Ammon's horn (tissue), 1 donor: ENCODE measurements at places on chromosomes 6 and 20.

- no peak for DNase-seq
Measured at GRCh38 chr6:126531286-126531685, 191.4 kb downstream of the CENPW start.

DNA sequence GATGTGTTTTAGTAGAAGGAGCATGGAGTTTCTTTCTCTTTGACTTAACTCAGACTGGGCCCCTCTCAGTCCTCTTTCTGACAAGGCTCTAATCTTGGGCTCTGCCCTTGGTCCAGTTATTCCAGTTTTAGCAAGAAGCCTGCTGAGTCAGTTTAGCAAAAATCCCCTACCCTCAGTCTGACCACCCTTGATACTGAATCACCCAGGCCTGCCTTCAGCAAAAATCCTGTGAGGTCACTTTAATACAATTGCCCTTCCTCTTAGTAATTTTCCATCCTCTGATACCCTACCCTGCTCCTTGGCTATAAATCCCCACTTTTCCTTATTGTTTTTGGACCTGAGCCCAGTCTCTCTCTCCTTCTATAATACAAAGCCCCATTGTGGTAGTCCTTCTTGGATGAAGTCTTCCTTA, 326.7 kb upstream of the NOX3 start:
- no peak for DNase-seq

GRCh38 chr20:13786143-13786828, 1.5 kb downstream of the NDUFAF5 start:
- DNase-seq, result no peak

- peak; percentile 98 for DNase-seq
Measured at GRCh38 chr6:31664790-31665500, at the start of gene GPANK1. TSS of gene GPANK1 (minus strand) at chr6:31664997. CDS start at chr6:31664478, 519 bp downstream.

DNA sequence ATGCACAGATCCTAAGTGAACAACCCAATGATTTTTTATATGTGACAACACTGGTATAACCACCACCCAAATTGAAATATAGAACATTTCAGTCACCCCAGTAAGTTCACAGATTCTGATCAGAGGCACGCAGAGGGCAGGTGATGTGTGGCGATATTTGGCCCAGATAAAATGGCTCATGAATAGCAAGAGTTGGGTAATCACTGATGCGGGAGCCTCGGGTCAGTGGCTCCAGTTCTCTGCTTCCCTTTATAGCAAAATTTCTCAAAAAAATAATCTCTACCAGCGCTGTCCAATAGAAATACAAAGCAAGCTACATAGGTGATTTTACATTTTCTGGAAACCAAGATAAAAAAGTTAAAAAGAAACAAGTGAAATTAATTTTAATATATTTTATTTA, 14.9 kb downstream of the GHRH start:
- no peak for DNase-seq

- no peak for DNase-seq
Measured at GRCh38 chr6:32109114-32109764, at the start of gene TNXB. TSS of gene TNXB (minus strand) at chr6:32109338. CDS start at chr6:32098198, 11,140 bp downstream.

GRCh38 chr6:147821295-147821897, 312.9 kb downstream of the SAMD5 start:
- peak; percentile 9 for DNase-seq

GRCh38 chr6:15359335-15359862, 113.5 kb downstream of the JARID2 start:
- DNase-seq, result no peak
